ENCODE measurements at places on chromosomes 1 and 21.

DNA sequence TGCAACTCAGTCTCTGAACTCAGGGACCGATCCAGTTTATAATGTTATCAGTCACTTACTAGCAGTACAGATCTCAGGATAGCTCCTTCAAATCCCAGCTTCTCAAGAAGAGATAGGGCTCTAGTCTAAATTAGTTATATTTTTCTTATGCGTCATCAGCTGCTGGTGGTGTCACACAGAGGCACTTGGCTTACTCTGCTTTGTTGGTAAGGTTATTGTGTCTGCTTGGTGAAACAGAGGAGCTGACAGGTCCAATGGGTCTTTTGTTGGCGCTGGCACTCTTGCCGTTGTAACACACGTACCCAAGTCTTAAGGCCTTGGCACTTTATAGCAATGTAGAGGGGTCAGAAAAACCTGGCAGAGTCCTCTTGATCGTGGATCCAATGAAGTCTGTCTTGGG lies 12.2 kb downstream of the TOR1AIP2 start:
- DNase-seq = no peak

- no peak for DNase-seq
These were observed 423.5 kb downstream of the CAMTA1 start for GRCh38 chr1:7208647-7209180.

- DNase-seq = no peak
These were observed 85.0 kb upstream of the SLC2A1 start for GRCh38 chr1:43043695-43044094.

GRCh38 chr1:5973771-5974170 lies 18.5 kb downstream of the NPHP4 start:
- peak; percentile 67 for DNase-seq

- DNase-seq = no peak
These were observed 27.5 kb downstream of the ADGRB2 start for GRCh38 chr1:31736675-31737074.

DNA sequence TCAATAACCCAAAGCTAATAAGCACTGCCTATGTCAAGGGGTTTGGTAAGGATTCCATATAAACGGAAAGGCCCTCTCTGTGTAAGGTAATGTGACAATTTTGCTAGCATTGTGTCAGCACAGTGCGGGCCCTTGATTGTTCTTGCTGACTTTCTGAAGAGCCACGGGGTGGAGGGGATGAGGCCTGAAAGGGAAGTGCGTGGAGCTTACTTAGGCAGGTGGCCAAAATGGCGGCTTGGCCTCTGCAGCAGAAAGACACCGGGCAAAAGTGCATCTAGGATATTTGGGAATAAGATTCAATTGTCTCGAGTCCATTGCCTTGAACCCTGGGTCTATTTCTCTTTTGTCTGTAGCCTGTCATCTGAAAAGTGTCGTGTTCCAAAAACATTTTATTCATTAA lies 114.3 kb downstream of the TGFB2 start:
- no peak for DNase-seq

GRCh38 chr1:230621324-230622030 lies 20.8 kb upstream of the COG2 start:
- no peak for DNase-seq

DNA sequence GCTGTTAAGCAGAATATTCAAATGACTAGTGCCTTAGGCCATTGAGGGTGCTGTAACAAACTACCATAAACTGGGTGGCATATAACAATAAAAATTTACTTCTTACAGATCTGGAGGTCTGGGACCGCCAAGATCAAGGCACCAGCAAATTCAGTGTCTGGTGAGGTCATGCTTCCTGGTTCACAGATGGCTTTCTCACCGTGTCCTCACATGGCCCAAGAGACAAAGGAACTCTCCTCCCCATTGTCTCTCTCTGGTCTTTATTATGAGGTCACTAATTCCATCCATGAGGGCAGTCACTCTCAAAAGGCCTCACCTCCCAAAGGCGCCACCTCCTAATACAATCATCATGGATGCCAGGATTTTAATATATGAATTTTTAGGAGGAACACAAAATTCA lies 127.3 kb downstream of the GABPA start:
- no peak for DNase-seq

DNA sequence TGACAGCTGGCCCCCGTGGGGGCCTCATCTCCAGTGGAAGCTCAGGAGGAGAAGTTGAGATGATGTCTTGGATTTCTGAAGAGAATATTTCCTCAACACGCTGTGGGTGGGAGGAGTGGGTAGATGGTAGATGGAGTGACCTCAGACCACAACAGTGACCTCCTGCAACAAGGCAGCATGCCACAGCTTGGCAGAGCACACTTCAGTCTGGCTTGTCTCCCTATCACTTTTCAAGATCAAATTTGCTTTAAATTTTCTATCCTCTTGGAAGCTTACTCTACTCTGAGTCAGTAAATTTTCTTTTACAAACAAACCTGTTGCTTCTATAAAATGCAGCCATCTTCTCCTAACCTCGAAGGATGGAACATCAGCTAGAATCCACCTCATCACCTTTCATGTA lies 59.7 kb downstream of the NTPCR start:
- DNase-seq = no peak

Data from cerebellar cortex (tissue), 1 donor.